Activated CD8-positive, alpha-beta memory T cell treated with anti-CD3 and anti-CD28 coated beads for 48 hours (primary cell): ENCODE measurements at places on chromosomes 1 and 21.

DNA sequence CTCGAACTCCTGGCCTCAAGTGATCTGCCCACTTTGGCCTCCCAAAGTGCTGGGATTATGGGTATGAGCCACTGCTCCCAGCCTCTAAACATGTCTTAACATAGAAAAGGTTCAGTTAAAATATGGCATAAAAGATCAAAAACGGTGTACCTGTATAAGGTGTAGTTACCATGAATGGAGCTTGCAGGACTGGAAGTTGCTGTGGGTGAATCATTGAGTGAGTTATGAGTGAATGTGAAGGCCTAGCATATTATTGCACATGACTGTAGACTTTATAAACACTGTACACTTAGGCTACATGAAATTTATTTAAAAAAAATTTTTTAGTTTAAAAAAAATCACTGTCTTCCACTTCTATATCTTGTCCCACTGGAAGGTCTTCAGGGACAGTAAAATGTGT is 15.7 kb downstream of the ABCD3 start:
- DNase-seq, result no peak

GRCh38 chr1:203335503-203335902 is 15.4 kb downstream of the FMOD start:
- no peak for DNase-seq

- DNase-seq, result no peak
Measured at GRCh38 chr1:162210196-162210595, 140.7 kb downstream of the NOS1AP start.

- DNase-seq, result no peak
Measured at GRCh38 chr1:230568008-230568407, 74.3 kb upstream of the COG2 start.

DNA sequence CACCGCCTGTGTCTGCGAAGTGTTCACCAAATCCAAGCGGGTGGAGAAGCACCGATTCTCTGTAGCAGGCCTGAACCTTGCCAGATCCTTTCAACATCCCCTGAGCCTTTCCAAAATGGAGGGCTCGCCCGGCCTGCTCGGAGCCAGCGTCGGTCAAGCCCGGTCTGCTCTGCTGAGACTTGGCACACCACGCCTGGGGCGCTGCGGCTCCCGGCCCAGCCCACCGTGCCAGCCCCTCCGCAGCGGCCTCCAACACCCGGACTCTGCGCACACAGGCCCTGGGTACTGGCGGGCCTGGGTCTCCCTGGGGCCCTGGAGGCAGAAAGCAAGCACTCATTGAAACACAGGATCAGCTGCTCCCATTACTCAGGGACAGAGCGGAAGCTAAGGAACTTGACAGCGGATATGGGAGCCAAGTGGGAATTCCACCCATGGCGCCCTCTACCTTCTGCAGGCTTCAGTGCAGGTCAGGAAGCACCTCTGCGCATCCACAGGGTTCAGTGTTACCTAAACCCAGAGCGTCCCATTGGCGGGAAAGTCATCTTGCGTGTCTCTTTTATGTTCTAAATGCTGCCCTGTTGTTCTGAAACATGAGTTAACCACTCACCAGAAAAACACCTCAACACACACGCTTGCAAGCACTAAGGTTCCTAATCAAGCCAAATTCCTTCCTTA is 159.9 kb downstream of the ZBTB18 start:
- DNase-seq, result no peak

DNA sequence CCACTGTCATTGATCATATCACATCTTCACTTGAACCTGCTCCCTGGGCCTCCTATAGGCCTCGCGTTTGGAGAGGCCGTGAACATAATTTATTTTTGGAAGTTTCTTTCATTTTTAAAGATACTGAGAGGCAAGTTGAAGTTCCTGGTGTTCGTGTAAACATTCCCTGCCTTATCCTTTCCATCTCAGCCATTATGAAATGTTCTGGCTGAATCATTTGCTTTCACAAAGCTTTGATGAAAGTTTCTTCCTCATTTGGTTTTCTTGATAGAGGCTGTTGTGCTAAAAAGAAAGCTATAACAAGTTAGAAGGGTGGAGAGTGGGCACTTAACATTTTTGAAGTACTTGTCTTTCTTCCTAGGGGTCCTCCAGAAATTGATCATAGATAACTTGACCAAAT is 15.5 kb downstream of the CAMTA1 start:
- DNase-seq, result no peak

DNA sequence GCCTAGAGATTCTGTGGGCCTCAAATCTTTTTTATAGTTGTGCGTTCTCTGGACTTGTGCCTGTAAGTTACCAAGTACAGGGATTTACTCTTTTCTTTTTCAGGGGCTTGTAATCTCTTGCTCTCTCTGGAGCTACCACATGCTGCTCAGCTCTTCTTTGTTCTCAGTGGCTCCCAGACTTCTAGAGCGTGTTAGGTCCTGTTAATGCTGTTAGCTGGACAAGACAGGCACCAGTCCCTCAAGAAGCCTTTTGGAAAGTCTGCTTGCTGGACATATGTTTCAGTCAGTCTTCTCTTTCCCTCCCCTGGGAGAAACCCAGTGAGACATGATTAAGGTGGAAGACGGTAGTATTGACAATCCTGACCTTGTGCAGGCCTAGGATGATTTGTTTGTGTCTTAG is 29.4 kb downstream of the KCNK2 start:
- no peak for DNase-seq

- no peak for DNase-seq
Measured at GRCh38 chr21:29449306-29449950, 150.7 kb downstream of the BACH1 start.

GRCh38 chr1:22074803-22075202 is 22.3 kb downstream of the CDC42 start:
- no peak for DNase-seq

- DNase-seq, result no peak
Measured at GRCh38 chr21:38511198-38511597, 12.9 kb upstream of the ERG start.

DNA sequence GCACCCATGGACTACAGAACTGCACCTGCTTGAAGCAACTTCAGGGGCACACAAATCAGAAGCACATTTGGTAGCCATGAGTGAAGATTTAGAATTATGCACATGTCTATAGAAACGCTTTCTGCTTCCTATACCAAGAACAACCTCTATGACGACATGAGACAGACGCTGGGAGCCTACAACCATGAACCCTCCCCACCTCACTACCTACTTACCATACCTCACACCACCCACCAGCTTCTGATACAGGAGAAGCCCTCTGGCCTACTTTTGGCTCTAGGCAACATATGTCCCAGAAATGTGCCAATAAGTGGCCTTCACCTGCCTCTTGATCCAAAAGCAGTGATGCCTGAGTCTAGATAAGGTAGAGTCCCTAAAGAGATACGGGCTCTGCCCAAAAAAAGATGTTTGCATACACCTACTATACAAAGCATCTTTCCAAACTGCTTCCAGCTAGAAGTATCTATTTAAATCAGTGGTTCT is 58.5 kb downstream of the SLC45A1 start:
- no peak for DNase-seq

DNA sequence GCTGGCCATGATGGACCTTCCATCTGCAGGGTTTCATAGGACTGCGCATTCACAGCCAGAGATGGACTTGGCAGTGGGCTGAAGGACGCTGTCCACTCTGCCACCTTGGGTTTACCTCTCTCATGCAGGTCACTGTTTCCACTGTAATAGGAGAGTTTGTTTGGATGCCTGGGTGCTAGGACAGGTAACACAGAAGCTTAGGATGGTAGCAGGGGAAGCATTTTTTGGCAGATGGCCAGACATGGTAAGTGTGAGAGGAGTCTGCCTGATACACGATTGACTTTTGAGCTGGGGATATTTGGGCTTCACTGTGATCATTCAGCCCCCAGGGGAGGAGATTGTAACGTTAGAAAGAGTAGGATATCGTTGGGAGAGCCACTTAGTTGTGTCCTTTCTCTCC is 11.8 kb downstream of the PSEN2 start:
- DNase-seq, result no peak
